Non-pigmented ciliary epithelial cell (primary cell): ENCODE measurements at places on chromosomes 6 and 20.
A peak's percentile ranks its signal among the peaks of the same experiment; 100 is the strongest.

GRCh38 chr6:37784585-37784967 is 35.0 kb upstream of the ZFAND3 start:
- no peak for DNase-seq

DNA sequence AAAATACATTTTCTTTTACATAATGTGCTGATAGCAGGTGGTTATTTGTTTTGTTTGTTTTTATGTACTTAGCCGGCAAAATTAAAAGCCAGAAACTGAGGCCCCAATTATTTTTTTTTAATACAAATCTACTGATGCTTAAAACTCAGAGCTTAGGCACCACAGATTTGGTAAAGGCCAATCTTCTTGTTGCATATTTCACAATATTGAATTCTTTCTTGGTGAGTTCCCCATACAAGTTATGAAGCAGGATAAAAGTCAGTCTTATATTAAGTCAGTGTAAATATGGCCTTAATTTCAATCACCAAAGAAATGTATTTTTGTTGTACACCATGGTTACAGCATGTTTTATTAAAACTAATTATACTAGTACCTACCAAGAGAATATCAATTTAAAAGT is 16.3 kb upstream of the ZDHHC14 start:
- DNase-seq: no peak

DNA sequence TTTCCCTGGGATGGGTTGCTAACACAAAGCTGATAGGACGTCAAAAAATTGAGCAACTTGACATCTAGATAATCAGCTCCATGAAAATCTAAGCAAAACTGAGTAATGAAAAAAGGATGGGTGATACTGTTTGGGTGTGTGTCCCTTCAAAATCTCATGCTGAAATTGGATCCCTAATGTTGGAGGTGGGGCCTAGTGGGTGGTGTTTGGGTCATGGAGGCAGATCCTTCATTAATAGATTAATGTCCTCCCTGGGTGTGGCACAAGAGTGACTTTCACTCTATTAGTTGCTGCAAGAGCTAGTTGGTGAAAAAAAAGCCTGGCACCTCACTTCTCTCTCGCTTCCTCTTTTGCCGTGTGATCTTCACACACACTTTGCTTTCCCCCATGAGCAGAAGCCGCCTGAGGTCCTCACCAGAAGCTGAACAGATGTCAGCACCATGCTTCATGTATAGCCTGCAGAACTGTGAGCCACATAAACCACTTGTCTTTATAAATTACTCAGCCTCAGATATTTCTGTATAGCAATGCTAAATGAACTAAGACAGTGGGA is 160.9 kb downstream of the FRK start:
- no peak for DNase-seq

DNA sequence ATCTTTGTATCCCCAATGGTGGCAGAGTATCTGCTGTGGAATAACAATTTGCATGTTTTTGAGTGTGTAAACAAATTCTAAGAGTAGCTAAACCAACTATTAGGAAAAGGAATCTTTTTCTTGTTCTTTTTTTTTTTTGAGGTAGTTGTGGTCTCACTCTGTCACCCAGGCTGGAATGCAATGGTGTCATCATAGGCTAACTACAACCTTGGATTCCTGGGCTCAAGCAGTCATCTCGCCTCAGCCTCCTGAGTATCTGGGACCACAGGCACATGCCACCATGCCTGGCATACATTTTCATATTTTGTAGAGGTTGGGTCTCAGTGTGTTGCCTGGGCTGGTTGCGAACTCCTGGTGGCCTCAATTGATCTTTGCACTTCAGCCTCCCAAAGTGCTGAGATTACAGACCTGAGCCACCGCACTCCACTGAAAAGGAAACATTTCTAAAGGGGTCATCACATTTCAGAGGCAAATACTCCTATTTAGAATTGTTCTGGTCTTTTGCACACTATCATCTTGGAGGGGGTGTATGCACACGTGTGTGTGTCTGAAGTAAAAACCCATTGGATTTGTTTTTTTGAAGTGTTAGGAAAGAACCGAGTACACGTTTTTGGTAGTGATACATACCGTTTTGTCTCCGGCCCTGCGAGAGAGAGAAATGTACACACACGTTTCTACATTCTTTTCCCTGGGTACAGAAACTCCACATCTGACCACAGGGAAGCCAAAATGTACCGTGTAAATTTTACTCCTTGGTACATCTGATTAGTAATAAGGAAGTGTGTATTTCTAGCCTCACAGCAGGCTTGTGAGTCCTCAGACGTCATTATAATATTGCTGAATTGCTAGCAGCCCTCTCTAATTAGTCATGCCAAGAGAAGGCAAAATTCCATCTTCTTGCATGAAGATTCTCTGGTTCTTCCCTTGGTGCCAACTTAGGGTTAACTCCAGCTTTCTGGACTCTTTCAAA is 183.6 kb downstream of the JARID2 start:
- DNase-seq: no peak

- no peak for DNase-seq
Observed at GRCh38 chr20:44714701-44715498, at the start of gene CCN5. CCN5 (plus strand) TSS chr20:44715369; CDS start chr20:44715391, 22 bp downstream.

- no peak for DNase-seq
Observed at GRCh38 chr6:95685822-95686221, 108.5 kb downstream of the MANEA start.

DNA sequence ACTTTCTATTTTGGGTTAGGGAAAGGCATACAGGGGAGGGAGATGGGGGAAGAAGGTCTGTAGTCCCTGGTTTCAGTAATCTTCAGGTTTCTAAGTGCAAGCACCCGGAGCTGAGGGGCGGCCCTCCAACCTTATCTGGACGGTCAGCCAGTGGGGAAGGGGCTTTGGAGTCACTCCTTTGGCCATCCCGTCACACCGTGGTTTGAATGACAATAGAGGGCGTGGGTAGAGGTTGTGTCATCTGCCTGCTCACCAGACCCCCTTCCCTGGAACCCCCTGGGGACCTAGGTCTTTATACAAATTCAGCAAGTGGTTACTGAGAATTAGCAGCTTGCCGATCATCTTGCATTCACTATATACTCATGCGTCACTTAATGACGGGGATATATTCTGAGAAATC is 29.1 kb downstream of the STK35 start:
- no peak for DNase-seq

GRCh38 chr6:85641897-85642773 is 551 bp downstream of the SYNCRIP start:
- no peak for DNase-seq

DNA sequence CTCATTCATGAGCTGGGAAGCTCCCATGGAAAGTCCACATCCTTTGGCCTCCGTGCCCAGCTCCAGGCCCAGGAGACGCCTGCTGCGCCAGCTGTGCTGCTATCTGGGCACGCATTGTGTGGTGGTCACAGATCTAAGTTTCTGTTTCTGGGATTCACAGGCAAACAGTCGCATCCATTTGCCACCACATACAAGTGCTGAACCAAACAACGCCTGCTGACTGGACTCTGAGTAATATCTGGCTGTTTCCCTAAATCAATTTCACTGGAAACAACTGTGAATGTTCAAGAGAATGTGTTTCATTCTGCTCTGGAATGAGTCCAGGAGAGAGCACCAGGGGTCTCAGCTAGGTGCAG is 45.5 kb downstream of the IRF4 start:
- DNase-seq: no peak

DNA sequence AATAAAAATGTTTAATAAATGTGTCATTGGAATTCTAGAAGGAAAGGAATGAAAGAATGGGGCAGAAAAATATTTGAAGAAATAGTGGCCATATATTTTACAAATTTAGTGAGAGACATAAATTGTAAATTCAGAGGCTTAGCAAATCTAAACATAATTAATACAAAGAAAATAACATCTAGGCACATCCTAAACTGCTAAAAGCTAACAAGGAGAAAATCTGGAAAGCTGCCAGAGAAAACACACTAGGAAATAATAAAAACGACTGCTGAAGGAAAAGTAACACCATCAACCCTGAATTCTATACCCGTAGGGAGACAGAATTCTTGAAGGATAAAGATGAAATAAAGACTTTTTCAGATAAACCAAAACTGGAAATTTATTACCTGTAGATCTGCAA is 23.8 kb downstream of the CYB5R4 start:
- DNase-seq: no peak

DNA sequence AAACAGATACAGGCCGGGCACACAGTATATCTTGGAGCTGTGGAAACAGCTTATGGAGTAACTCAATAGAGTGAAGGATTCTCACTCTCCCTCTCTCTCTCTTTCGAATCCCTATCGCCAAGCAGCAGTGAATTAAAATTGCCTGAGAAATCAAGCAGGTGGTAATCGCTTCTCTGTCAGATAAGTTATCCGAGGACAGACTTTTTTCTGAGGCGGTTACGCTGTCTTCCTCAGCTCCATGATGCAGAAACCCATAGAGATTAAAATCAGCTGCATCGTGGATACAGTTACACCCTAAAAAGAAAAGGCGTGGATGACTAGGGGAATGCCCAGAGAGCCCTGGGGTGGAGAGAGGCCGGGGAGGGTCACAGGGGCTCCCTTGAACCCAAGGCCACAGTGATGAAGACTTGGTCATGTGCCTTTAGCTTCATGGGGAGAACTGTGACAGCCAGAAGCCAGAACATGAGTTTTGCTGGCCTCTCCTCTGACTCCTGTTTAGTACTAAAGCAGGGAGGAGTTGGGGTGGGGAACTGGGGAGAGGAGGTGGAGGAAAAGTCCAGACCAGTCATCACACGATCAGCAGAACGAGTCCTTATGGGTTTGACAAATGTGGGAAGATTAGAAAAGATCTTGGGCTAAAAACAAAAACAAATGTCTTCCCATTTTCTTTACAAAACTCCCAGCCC is 138.8 kb upstream of the JARID2 start:
- DNase-seq: no peak

DNA sequence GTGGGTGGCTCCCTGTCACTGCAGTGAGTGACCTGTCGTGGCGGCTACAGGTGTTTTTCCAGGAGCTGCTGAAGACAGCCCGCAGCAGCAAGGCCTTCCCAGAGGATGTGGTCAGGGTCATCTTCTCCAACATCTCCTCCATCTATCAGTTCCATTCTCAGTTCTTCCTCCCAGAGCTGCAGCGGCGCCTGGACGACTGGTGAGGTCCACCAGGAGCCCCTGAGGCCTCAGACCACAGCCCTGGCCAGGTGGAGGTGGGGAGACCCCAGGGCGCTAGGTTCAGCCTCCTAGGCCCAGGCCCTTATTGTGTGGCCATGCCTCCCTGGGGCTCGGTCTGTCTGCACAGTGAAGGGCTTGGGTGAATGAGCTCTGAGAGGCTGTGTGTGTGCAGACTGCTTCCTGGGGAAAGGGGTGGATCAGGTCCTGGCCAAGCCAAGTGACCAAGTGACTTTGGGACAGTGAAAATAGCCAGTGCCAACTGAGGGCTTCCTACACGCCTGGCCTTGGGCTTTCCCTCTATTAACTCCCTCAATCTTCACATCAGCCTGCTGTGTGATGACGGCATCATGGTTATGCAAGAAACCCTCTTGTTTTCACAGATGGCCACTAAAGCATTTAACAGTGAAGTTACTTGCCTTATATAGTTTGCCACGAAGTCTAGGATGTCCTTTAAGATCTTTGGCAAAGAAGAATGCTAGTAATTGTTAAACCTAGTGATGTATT is 6.4 kb downstream of the FGD2 start:
- peak; percentile 46 for DNase-seq

- DNase-seq: peak; percentile 74
Observed at GRCh38 chr20:9978397-9979004, 56.3 kb upstream of the ANKEF1 start.

DNA sequence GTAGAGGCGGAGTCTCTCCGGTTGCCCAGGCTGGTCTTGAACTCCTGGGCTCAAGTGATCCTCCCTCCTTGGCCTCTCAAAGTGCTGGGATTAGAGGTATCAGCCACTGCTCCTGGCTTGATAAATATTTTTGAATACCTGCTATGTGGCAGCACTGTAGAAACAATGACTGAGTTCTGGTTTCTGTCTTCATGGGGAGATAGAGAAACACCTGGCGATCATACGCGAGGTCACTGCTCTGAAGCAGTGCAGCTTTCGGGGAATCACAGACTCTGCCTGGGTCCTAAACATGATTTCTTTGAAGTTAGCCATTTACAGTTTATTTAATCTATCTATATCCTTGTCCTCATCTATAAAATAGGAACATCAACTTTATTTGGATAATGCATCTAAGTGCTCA is 31.2 kb downstream of the DOK5 start:
- DNase-seq: no peak

- no peak for DNase-seq
Observed at GRCh38 chr6:151092591-151092990, 147.2 kb upstream of the AKAP12 start.

DNA sequence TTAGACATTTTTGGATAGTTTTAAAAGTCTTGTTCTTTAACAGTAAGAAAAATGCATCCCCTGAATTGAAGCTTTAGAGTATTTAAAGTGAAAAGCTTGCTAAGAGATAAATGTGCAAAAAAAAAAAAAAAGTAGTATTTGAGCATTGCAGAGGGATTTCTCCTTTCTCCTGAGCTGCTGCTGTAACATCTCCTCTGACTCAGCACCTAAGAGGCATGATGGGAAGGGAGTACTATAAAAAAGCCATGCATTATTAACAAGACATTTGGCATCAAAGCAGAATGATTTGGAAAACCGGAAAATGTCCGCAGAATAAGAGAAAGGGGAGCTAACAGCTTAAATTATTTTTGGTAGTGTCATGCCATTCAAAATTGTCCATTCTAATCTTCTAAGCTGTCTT is 27.9 kb downstream of the B4GALT5 start:
- DNase-seq: no peak

GRCh38 chr20:62953839-62954703 is 1.6 kb downstream of the SLC17A9 start:
- DNase-seq: no peak

- DNase-seq: no peak
Observed at GRCh38 chr6:20708367-20709124, 174.3 kb downstream of the CDKAL1 start.

GRCh38 chr20:13756551-13756950 is 28.2 kb downstream of the ESF1 start:
- no peak for DNase-seq

GRCh38 chr6:157268396-157268795 is 54.9 kb downstream of the TMEM242 start:
- DNase-seq: no peak

- DNase-seq: peak; percentile 53
Observed at GRCh38 chr6:127737009-127737486, 160.1 kb downstream of the C6orf58 start.

DNA sequence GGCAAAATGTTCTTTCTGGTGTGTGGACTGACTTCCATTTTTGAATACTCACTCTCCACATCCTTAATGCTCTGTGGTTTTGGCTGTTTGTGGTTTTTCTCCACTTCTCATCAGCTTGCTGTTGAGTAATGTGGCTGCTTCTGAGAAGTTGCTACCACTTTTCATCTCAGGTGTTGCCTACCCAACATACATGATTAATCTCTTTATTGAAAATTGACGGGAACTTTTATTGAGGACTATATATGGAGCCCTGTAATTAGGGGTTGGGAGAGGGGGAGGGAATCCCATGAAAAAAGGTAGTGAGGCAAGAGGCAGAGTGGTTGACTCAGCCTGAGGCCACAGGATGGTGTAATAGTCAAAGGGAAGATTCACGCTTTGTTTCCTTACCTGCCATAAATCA is 17.6 kb downstream of the IL22RA2 start:
- peak; percentile 19 for DNase-seq

- no peak for DNase-seq
Observed at GRCh38 chr6:1310628-1311399, 1.1 kb upstream of the FOXQ1 start.

GRCh38 chr6:117072134-117072533 is 193.2 kb upstream of the VGLL2 start:
- DNase-seq: no peak

GRCh38 chr6:44115866-44116265 is 11.4 kb downstream of the MRPL14 start:
- no peak for DNase-seq

GRCh38 chr6:2971420-2972218 is at the start of gene SERPINB6:
SERPINB6 (minus strand) TSS chr6:2971567; CDS start chr6:2959332, 12,235 bp downstream.
- DNase-seq: no peak
